NCI-H1105 (cell line): ENCODE measurements at places on chromosomes 3 and 15.

DNA sequence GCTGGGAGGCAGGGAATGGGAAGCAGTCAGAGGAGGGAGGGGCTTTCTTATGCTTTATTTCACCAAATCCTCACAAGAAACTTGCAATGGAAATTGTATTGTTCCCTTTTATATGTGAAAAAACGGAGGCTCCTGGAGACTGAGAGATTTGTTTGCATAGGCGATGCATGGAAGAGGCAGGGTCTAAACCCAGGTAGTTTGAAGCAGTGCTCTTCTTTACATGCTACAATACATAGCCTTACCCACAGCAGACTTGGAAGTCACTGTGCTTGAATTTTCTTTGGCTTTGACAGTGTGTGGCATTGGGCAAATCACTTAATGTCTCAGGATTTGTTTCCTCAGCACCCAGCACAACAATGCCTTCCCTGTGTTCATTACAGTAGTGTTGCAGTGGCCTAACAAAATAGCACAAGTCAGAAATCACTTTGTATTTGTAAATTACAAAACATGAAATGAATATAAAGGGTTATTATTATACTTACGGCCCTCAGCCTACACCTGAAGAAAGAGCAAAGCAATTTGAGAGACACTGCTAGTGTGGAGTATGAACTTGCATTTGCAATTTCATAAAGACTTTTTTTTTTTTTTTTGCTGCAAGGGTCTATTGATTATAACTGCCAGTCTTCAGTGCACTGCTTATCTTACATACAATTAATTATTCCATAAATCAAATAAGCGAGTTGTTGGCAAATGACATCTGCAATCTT lies 646.4 kb upstream of the KCNMB2 start:
- no peak for DNase-seq

DNA sequence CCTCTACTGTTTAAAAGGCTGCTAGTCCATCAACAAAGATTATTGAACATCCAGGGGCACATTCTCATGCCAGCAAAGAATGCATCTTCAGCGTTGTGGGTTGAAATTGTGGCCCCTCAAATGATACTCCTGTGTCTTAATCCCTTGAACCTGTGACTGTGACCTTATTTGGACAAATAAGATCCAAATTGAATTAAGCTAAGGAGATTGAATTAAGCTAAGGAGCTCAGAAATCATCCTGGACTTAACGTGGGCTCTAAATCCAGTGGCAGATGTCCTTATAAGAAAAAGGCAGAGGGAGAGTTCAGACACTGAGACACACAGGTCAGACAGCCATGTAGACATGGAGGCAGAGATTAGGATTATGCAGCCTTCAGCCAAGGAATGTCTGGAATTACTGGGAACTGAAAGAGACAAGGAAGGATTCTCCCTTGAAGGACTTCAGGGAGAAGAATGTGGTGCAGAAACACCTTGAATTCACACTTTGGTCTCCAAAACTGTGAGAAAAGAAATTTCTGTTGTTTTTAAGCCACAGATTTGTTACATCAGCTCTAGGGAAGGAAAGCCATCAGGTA lies 57.3 kb upstream of the SLC24A5 start:
- DNase-seq = no peak

DNA sequence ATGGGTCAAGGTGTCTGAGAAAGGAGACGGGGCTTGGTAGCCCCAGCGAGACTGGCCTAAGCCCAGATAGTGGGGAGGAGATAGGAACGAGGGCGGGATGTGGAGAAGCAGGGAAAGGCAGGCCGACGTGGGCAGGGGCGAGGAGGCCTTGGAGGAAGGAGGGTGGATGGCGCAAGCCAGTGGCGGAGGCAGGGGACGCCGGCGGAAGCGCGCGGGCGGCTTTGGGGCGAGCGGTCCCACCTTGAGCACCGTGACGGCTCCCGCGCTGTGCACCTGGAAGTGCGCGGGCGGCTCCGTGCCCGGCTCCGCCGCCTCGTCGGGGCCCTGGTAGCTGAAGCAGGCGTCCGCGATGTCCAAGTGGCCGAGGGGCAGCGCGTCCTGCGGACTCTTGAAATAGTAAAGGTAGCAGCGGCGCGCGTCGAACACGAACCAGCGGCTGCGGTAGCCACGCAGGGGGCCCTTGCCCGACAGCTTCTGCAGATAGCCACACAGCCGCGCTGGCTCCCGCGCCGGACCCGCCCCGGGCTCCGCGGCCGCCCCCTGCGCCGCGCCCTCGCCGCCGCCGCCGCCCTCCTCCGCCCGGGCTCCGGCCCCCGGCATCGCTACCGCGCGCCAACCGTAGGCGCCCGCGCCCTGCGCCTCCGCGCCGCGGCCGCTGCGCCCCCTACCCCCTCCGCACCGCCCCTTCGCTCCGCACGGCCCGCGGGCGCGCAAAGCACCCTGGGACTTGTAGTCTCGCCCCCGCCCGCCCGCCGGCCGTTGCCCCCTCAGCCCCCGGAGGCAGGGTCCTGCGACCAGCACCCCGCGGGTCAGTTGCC lies at the start of gene TBC1D2B:
TBC1D2B (minus strand) TSS at position 659 of the 818 bp plus-strand sequence; CDS start at position 600, 59 bp downstream.
- no peak for DNase-seq

- no peak for DNase-seq
Observed at GRCh38 chr15:90271459-90272166, 6.1 kb downstream of the NGRN start.

GRCh38 chr3:68874551-68875348 lies 57.6 kb downstream of the TAFA4 start:
- DNase-seq = no peak

DNA sequence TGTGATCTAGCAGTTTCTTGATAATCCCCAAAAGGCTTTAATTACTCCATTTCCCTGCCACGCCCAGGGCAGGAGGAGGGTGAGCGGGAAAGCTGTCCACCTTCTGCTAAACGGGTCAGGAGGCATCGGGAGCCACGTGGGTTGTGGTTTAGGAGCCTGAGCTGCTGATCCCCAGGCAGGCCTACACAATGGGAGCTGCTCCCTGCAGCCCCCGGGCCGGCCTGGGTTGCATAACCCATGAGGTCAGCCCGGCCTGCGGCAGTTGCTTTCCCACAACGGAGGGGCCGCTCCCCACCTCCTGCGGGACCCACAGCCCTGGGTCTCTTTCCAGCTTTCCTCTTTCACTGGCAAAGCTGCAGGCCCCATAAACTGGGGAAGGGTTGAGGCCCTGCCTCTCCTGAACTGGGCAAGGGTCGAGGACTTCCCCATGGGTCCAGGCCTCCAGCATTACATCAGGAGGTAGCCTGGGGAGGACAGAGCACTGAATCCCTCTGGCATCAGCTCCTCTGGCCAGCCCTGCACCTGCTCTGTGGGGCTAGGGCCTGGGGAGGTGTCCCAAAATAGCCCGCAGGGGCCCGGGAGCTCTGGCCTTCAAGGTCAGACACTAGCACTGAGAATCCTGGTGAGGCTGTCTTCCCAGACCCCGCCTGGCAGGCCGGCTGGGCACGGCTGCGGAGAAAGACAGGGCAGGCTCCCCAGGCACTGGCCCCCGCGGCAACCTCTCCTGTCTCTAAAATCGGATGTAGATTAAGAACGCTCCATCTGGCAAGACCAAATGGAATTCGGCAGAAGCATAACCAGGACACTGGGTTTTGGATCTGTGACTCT lies 47.3 kb downstream of the ZDHHC19 start:
- no peak for DNase-seq

DNA sequence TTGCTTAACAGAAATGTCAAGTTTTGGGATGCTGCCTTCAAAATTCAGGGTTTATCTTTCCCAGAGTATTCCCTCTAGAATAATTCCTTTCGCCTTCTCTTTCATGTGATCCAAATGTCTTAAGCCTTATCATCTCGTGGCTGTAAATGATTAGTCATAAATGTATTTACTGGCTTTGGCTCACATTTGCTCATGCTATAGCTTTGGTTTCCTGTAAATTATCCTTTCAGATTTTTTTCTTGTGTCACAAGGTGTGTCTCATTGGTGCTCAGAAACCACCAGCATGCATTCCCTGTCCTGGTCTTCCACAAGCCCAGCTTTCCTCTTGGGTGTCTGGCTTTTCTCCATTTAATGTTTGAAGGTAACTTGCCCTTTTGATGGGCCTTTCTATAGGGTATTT lies 692.7 kb upstream of the ALCAM start:
- no peak for DNase-seq

GRCh38 chr3:170021083-170021482 lies 16.7 kb upstream of the GPR160 start:
- DNase-seq = no peak

- peak; percentile 93 for DNase-seq
Observed at GRCh38 chr15:43510200-43511011, 7.0 kb upstream of the MAP1A start.

DNA sequence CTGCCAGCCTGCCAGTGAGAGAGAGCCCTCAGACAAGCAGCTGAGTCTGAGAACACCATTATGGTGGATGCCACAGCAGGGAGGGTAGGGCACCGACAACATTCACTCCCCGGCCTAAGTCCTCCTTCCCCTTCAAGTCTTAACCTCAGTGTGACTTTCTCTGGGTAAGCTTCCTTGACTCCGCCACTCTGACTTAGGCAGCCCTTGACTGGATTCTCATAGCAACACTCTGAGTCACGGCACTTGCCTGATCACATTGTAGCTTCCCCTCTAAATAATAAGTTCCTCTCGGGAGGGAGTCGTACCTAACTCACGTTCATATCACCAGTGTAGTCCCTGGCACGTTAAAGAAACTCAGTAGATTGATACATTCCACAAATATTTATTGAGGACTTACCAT lies 180.5 kb downstream of the FOXB1 start:
- no peak for DNase-seq

- no peak for DNase-seq
Observed at GRCh38 chr15:90683876-90684275, 33.3 kb upstream of the BLM start.

DNA sequence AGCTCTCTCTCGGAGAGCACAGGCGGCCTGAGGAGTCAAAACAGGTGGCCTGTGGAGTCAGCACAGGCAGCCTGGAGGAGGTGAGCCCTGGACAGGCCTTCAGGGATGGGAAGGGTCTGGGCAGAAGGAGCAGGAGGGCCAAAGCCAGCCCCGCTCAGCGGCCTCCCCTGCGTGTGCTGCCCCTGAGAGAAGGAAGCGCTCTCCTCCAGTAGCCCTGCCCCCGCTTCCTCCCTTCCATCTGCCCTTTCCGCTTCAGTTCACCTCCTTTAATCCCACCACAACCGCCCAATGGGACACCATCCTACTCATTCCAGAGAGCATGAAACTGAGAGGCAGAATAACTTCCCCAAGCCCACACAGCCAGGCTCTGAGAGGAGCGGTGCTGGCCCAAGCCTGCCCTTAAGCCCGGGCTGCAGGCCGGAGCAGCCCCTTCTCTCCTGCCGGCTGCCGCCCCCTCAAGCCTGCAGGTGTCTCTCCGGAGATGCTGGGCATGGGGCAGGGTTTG lies 3.2 kb upstream of the NR2E3 start:
- DNase-seq = no peak

GRCh38 chr3:88034491-88035275 lies 24.1 kb downstream of the CGGBP1 start:
- DNase-seq = no peak

DNA sequence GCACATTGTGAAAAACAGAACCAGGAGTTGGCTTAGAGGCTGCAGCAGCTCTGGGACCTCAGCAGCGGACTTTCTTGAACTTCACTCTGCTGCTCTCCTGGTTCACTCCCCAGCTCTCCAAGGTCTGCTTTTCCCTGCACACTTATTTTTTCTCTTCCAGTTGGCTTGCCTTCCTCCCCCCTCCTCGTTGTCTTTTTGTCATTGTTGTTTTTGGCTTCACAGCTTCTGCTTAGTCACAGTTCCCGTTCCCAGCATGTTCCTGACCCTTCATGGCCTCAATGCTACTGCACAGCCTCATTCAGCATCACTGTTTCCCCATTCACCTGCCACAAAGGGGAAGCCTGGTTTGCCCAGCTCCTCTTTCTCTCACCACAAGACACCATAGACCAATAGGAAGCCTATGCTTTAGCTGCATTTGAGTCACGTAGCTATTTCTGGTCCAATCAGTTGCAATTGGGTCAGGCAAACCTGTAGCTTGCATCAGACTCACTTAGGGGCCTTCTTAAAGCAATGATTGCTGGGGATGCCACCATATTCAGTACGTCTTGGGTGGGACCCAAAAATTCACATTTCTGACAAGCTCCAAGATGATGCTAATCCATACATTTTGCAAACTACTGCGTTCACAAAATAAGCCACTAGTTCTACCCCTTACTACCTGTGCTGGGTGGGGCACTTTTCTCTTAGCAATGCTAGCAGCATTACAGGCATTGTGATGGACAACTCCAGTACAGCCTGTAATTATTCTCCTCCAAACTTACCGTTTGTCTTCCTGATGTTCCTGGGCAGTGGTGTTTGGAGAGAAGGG lies 7.8 kb upstream of the SUMF1 start:
- no peak for DNase-seq

DNA sequence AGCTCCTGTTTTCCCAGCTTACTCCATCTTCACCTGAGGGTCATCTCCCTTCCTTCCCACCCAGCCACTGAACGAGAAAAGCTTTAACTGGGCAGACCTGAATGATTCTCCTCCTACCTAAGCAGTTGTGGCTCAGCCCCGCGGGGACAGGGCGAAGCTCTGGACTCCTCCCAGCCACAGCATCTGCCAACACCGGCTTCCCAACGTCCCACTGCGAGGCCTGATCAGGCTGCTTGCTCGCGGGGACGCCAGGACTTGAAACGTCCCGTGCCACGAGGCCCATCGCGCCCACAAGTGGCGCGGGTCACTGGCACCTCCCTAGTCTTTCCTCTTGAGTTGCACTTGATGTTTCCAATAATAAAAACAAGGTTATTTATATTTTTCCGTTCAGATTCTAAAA lies at the start of gene SPATA16:
SPATA16 (minus strand) TSS at position 250 of the 400 bp plus-strand sequence. CDS start 23,504 bp downstream, outside the sequence.
- DNase-seq = no peak

DNA sequence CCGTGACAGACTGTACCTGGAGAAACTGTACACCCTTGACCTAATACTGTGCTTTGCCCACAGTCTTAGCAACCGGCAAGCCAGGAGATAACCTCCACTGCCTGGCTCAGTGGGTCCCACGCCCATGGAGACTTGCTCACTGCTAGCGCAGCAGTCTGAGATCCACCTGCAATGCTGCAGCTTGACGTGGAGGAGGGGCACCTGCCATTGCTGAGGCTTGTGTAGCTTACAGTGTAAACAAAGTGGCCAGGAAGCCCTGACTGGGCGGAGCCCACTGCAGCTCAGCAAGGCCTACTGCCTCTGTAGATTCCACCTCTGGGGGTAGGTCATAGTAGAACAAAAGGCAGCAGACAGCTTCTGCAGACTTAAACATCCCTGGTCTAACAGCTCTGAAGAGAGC lies 189.3 kb downstream of the EDEM1 start:
- no peak for DNase-seq

- no peak for DNase-seq
Observed at GRCh38 chr15:66402761-66403284, 16.1 kb downstream of the MAP2K1 start.

GRCh38 chr15:38994310-38994709 lies 429.7 kb upstream of the RASGRP1 start:
- DNase-seq = no peak
